GM12878 (cell line): ENCODE measurements at places on chromosomes 11 and 22.

DNA sequence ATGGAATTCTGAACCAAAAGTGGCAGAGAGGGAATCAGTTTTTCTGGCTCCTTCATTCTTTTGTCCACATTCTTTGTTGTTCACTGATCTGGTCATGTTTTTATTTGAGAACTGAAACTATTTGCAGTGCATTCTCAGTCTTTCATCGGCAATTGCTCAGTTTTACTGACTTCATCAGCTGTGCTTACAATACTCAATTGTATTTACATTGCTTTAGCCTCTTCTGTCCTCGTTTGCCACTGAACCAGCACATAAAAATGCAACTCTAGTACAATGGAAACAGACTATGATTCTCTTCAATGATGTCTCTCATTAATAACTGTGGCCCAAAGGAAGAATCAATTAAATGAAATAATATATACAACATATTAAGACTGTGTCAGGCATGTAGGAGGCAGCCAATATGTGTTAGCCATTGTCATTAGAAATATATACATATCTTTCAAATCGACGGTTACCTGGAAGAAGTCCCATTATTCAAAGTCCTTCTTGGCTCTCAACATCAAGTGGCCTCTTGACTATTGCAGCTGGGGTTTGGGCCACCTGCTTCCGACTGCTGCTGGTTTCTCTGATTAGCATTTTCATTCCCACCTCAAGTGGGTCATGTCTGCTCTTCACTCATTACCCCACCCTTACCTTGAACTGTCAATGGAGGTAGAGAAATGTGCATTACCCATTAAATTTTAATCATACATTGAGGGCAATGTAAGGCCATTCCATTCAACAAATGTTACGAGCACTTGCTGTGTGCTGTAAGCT is 600.1 kb downstream of the INSC start:
- no peak for DNase-seq

DNA sequence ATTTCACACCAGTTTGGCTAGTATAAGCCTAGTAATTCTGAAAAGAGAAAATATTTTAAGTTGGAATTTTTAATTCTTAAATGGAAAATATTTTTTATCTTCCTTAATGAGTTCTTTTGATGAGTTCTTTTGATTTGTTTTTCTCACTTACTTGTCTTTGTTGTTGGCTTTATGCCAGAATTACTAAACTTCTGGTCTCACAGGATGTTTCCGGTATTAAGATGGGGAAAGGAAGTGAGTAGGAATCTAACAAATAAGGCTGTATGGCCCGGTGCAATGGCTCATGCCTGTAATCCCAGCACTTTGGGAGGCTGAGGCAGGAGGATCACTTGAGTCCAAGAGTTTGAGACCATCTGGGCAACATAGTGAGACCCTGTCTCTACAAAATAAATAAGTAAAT is 106.4 kb downstream of the ARHGAP42 start:
- no peak for DNase-seq

DNA sequence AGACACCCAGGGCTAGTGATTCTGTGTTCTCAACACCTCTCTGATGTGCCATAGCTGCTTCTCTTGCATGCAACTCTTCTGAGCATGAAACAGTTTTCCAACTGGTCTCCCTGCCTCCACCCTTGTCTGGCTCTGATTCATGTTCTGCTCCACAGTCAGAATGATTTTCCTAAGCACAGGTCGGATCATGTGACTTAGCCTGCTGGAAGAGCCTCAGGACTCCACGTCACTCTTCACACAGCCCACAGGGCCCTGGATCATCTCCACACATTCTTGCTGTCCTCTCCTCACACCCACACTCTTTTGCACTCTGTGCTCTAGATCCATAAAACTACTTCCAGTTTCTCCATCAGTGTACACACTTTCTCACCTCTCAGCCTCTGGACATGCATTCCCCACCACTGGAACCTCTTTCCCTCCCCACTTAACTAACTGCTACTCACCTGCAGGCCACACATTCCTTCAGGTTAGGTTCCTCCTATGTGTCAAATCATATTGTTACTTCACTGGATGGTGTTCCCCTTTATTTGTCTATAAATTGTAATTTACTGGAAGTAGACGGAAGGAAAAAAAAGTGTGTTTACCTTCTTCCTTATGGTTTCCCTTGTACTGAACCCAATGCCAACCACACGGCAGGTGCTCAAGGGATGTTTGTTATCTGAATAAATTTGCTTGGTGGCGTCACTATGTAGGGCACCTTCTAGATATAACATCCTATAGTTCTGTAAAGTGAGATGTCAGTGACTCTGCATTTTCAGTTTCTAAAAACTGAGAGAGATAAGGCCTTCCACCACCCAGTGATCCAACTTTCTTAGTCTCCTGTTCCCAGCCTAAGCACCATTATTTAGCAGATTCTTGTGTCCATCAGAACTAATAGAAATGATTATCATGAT is 133.7 kb downstream of the ETS1 start:
- DNase-seq = no peak

GRCh38 chr22:46112405-46112804 is 37.9 kb upstream of the PPARA start:
- no peak for DNase-seq

DNA sequence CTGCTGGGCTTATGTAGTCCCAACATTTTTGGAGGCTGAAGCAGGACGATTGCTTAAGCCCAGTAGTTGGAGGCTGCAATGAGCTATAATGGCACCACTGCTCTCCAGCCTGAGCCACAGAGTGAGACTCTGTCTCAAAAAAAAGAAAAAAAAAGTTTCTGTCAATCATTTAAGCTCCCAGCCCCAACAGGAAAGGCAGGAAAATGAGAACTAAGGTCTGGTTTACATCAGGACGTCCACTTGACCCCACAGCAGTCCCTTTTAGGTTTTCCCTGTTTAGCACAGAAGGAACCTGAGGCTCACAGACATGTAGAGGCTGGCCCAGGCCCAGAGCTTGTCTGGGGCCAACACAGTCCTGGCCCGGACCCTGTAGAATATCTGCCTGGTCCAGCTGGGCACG is 9.2 kb upstream of the TTLL1 start:
- no peak for DNase-seq

GRCh38 chr11:47571357-47571729 is 5.9 kb downstream of the PTPMT1 start:
- no peak for DNase-seq

DNA sequence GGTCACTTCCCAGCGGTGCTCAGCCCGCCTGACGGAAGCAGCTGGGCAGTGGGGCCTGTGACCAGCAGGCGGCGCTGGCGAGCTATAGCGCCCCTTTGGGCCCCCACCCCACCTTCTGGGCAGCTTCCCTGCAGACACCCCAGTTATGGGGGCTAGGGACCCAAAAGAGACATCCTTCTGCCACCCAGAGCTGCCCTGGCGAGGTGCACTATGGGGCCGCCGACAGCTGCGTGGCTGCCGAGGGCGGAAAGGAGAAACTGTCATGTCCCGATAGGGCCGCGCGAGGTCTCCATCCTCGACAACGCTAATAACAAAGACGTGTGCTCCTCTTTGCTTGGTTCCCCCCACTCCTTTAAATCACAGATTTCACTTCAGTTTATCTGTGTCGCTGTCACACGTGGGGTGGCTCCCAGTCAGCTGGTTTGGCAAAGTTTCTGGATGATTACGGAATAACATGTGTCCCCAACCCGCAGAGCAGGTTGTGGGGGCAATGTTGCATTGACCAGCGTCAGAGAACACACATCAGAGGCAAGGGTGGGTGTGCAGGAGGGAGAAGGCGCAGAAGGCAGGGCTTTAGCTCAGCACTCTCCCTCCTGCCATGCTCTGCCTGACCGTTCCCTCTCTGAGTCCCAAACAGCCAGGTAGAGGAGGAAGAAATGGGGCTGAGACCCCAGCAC is 673 bp upstream of the MYO7A start:
- DNase-seq = no peak

- DNase-seq = no peak
Observed at GRCh38 chr11:6323291-6323905, 3.1 kb upstream of the CAVIN3 start.
